Epithelial cell of alveolus of lung (primary cell): ENCODE measurements at places on chromosomes 3 and 15. TPM values are rescaled to one million over a fixed set of nuclear protein-coding genes. Genes with fewer than 3 reads are reported as not detected.

Gene VWA5B2
- total RNA-seq, result not detected in 2 replicates

Gene SMAD6
- 5.3 and 18.4 TPM in 2 replicates for total RNA-seq

Gene GATA2
- 1.7 and 5.7 TPM in 2 replicates for total RNA-seq

Gene DNAH1
- total RNA-seq, result 0.39 and 0.96 TPM in 2 replicates

Gene SI
- not detected in 2 replicates for total RNA-seq

Gene CHL1
- 0.39 and 19.6 TPM in 2 replicates for total RNA-seq

Gene THSD4
- 2.6 and 69.8 TPM in 2 replicates for total RNA-seq

Gene GHSR
- total RNA-seq, result not detected in 2 replicates

Gene AP3B2
- total RNA-seq, result 0.26 and 3.0 TPM in 2 replicates

Gene GOLGA8J
- total RNA-seq, result not detected in 2 replicates

Gene EFCC1
- total RNA-seq, result 0.65 and 10.5 TPM in 2 replicates

Gene SAMD7
- total RNA-seq, result not detected in 2 replicates

Gene CADM2
- total RNA-seq, result under 0.01 and 0.16 TPM in 2 replicates

Gene EXOG
- total RNA-seq, result 3.7 and 11.1 TPM in 2 replicates

Gene TF
- 0.08 and 0.13 TPM in 2 replicates for total RNA-seq

Gene FBXW12
- total RNA-seq, result not detected in 2 replicates

Gene IQCF5
- not detected in 2 replicates for total RNA-seq

Gene ECT2
- total RNA-seq, result 24.3 and 32.2 TPM in 2 replicates

Gene CLCN2
- total RNA-seq, result 1.7 and 6.5 TPM in 2 replicates

Gene GLDN
- 0.08 and 2.1 TPM in 2 replicates for total RNA-seq

Gene APOD
- 7.3 and 7.9 TPM in 2 replicates for total RNA-seq

Gene NR2E3
- not detected in 2 replicates for total RNA-seq

Gene CATSPER2
- 0.65 TPM in 1 of 2 replicates, not detected in the other for total RNA-seq

Gene CCR9
- not detected in 2 replicates for total RNA-seq

Gene BHLHE40
- total RNA-seq, result 14.9 and 83.5 TPM in 2 replicates

Gene SLC38A3
- total RNA-seq, result 0.40 TPM in 1 of 2 replicates, not detected in the other

Gene IGDCC3
- 0.08 TPM in 1 of 2 replicates, not detected in the other for total RNA-seq

Gene ZNF80
- total RNA-seq, result not detected in 2 replicates

Gene PRSS50
- total RNA-seq, result not detected in 2 replicates

Gene UTS2B
- total RNA-seq, result 0.48 and 0.65 TPM in 2 replicates

Gene NMB
- total RNA-seq, result 6.5 and 10.9 TPM in 2 replicates

Gene CASR
- total RNA-seq, result not detected in 2 replicates

Gene CNTN3
- 0.78 and 3.4 TPM in 2 replicates for total RNA-seq

Gene NR1D2
- total RNA-seq, result 8.8 and 17.2 TPM in 2 replicates

Gene SCG5
- 24.4 and 46.5 TPM in 2 replicates for total RNA-seq

Gene ATG7
- 19.2 and 45.8 TPM in 2 replicates for total RNA-seq

Gene GUCA1C
- not detected in 2 replicates for total RNA-seq

Gene IP6K1
- total RNA-seq, result 27.9 and 51.2 TPM in 2 replicates

Gene CD96
- 0.13 TPM in 1 of 2 replicates, not detected in the other for total RNA-seq

Gene FHIT
- 1.3 and 9.4 TPM in 2 replicates for total RNA-seq

Gene TTLL13
- 0.08 TPM in 1 of 2 replicates, not detected in the other for total RNA-seq

Gene CYP1A1
- total RNA-seq, result 0.13 and 0.48 TPM in 2 replicates

Gene SLC28A1
- not detected in 2 replicates for total RNA-seq

Gene DLEC1
- 0.13 TPM in 1 of 2 replicates, not detected in the other for total RNA-seq

Gene DUOX1
- not detected in 2 replicates for total RNA-seq

Gene STAB1
- 0.39 and 0.80 TPM in 2 replicates for total RNA-seq

Gene XXYLT1
- 30.2 and 37.1 TPM in 2 replicates for total RNA-seq

Gene SLC2A2
- not detected in 2 replicates for total RNA-seq

Gene TM4SF18
- total RNA-seq, result 0.56 and 2.2 TPM in 2 replicates

Gene GBE1
- total RNA-seq, result 53.4 and 53.9 TPM in 2 replicates
